ENCODE measurements at places on chromosomes 6 and 20.

GRCh38 chr6:11143394-11144371 lies 32.2 kb upstream of the ERVFRD-1 start:
- no peak for DNase-seq

- no peak for DNase-seq
Observed at GRCh38 chr6:73983367-73983766, 287.4 kb downstream of the CD109 start.

GRCh38 chr6:3489961-3490624 lies 33.2 kb upstream of the SLC22A23 start:
- no peak for DNase-seq

GRCh38 chr6:118618676-118619377 lies 32.6 kb downstream of the CEP85L start:
- DNase-seq: no peak

GRCh38 chr6:31357886-31358285 lies 907 bp upstream of the HLA-B start:
- no peak for DNase-seq

DNA sequence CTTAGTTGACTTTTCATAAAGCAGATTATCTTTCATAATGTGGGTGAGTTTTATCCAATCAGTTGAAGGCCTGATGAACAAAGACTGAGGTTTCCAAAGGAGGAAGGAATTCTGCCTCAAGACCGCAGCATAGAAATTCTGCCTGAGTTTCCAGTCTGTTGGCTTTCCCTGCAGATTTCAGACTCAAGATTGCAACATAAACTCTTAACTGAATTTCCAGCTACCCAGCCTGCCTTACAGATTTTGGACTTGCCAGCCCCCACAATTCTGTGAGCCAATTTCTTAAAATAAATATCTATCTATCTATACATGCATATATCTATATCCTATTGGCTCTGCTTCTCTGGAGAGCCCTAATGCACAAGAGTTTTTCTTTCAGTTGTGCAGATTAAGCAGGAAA lies 57.3 kb upstream of the SMLR1 start:
- no peak for DNase-seq
